AG04450 (cell line): ENCODE measurements at places on chromosomes 12 and 14. TPM values are rescaled to one million over a fixed set of nuclear protein-coding genes. Genes with fewer than 3 reads are reported as not detected.

GRCh38 chr12:108798551-108799221, 58.7 kb downstream of the SSH1 start:
- DNase-seq = no peak

- DNase-seq = no peak
Measured at GRCh38 chr12:6088921-6089747, 35.3 kb downstream of the VWF start.

- no peak for DNase-seq
Measured at GRCh38 chr14:51824191-51824590, 36.2 kb upstream of the GNG2 start.

DNA sequence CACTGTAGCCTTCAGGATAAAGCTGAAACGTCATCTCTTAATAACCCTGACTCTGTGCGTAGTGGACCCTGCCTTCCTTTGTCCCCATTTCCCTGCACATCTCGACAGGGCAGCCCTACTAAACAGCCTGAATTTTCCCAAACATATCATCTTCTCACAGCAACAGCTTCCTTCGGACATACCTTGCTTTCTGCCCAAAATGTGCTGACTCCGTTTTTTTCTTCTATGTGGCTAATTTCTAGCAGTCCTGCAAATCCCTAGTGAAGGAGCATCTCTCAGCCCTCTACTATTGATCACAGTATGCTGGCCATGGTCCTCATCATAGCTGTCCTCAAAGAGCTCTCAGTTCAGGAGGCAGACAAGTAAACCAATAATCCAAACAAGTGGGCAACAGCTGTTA, 53.1 kb upstream of the PCED1B start:
- no peak for DNase-seq

GRCh38 chr14:99829450-99829849, 36.2 kb downstream of the EML1 start:
- DNase-seq = no peak

- no peak for DNase-seq
Measured at GRCh38 chr12:68611806-68612160, 1.1 kb downstream of the RAP1B start.

LRP1-AS gene
- not detected in 2 replicates for polyA plus RNA-seq

SMAGP gene
- polyA plus RNA-seq = 31.4 and 38.2 TPM in 2 replicates

ACADS gene
- polyA plus RNA-seq = 4.0 and 5.5 TPM in 2 replicates

C14orf119 gene
- 119 and 128 TPM in 2 replicates for polyA plus RNA-seq

WNT1 gene
- polyA plus RNA-seq = not detected in 2 replicates

TUNAR gene
- polyA plus RNA-seq = not detected in 2 replicates

NKX2-1 gene
- not detected in 2 replicates for polyA plus RNA-seq

EDDM3A gene
- polyA plus RNA-seq = not detected in 2 replicates

SUSD6 gene
- polyA plus RNA-seq = 14.4 and 16.3 TPM in 2 replicates

ANKRD33 gene
- polyA plus RNA-seq = not detected in 2 replicates

P2RX7 gene
- polyA plus RNA-seq = 0.48 and 0.50 TPM in 2 replicates

DRAM1 gene
- polyA plus RNA-seq = 54.9 and 57.5 TPM in 2 replicates
